ENCODE measurements at places on chromosomes 7 and 10. TPM values are rescaled to one million over a fixed set of nuclear protein-coding genes. Genes with fewer than 3 reads are reported as not detected.

DNA sequence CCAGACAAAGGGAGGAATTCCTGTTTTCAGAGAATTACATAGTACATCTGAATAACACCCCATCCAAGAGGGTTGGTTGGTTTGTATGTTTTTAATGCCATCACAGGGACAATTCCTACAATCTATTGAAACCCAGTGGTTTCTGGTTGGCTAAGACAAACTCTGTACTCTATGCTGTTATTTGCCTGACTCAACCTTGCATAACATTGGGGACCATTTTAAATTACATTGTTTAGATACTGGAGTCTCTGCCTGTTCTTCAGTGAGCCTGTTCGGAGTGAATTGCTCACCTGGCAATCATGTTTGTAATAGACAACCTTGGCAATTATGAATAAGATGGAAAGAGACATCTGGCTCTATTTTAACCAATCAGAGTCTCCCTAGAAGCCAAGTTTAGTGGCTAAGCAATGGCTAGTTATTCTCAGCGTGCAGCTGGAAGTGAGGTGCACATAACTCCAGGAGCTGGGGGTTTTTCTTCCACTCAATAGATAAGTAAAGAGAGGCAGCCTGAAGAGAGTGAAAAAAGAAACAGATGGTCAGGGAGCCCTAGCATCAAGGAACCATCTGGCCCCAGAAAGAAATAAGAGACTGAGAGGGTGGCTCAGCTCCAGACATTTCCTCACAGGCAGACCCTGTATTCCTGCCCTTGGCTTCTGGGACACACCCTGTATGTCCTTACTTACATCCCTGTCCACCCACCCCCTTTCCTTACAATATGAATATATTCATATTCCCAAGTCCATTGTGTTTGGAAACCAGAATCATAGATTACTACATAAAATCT is 21.2 kb upstream of the SLC35G1 start:
- DNase-seq, result no peak

- no peak for DNase-seq
These were observed 4.3 kb upstream of the TRPV6 start for GRCh38 chr7:142889816-142890215.

DNA sequence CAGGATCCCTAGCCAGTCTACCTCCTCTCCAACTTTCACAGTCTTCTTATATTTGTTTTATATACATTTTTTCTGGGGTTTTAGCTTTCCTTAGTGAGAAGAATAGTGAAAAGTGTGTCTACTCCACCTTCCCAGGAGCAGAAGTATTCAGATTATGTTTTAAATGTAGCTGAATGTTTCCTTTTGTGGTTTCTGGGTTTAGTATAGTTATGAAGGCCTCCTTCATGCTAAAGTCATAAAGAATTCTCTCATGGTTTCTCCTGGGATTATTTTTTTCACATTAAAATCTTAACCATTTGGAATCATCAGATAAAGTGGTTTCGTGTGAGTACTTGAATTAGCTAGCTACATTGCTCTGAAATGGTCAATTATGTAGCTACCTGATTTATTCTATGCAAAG is 50.9 kb downstream of the ANKMY2 start:
- no peak for DNase-seq

The PPP1R17 gene
- total RNA-seq, result not detected

DNA sequence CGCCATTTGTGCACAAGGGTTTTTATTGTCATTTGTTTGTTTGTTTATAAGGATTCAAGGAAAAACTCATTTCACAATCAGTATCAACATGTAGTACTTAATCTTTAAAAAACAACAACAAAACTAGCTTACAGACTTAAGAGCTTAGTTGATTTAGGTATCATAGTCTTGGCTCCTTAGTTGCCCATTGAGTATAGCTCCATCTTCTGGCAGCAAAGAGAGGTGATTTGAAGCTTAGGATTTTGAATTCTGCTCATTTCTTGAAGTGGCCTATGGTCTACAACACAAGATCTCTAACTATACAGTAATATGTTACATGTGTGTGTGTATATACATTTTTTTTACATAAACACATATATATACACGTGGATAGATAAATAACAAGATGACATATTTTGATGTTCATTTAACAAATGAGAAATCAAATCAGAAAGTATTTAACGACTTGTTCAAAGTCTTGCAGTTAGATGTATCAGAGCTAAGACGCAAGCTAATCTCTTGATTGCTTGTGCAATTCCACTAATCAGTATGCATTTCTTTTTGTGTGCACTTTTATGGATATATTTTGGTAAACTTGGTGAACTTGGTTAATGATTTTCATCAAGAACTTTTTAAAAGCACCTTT is 307.3 kb downstream of the CAMK1D start:
- DNase-seq, result no peak

DNA sequence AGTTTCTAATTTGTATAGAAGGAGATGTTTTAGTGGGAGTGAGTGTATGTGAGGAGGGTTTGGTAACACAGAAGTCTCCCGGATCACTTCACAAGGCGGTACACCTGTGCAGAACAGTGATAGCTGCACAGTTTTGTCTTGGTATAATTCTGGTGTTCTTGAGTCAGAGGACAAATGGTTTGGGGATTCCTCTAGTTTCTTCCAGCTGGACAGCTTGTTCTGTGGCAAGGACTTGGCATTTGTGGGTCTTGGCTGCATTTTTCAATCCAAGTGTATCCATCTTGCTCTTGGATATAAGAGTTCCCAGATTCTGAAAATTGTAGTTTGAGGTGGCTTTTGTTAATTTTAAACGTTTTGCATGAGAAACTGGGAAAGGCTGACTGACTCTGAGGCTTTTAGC is 135.7 kb downstream of the AHR start:
- DNase-seq, result no peak

DNA sequence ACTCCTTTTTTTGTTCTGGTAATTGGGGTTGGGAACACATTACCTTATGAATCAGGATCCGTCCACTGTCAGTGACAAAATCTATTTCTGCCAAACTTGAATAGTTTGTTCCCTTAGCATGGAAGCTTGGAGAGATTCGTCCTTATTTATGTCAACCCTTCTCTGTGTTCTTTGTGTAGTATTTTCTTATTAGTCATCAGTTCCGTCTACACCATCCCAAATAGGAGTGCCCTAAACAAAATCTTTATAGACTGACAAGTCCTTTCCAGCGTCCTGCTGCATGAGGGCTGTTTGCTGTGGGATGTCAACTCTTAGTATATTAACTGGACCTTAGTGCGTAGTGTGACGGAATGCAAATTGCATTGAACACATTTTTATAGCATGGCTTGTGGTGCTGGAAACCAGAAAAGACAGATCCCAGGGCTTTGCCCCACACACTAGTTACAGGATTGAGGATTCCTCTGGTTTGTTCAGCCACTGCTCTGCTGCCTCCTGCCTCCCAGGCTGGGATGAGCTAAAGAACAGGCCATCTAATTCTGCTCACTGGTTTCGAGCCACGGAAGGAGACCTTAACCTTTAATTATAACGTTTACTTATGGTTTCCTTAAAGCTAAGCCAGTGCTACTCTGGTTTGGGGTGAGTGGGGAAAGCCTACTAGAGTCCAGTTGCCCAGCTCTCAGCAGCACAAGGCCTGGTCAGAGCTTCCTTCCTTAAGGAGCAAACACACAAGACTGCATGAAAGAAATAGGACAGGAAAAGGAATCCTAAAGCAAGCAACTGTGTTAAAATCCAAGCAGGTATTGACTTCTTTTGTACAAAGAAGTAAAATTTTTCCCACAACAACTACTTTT is 194.4 kb downstream of the CCSER2 start:
- no peak for DNase-seq

- DNase-seq, result no peak
These were observed 87.5 kb upstream of the GATAD1 start for GRCh38 chr7:92359801-92360200.

DNA sequence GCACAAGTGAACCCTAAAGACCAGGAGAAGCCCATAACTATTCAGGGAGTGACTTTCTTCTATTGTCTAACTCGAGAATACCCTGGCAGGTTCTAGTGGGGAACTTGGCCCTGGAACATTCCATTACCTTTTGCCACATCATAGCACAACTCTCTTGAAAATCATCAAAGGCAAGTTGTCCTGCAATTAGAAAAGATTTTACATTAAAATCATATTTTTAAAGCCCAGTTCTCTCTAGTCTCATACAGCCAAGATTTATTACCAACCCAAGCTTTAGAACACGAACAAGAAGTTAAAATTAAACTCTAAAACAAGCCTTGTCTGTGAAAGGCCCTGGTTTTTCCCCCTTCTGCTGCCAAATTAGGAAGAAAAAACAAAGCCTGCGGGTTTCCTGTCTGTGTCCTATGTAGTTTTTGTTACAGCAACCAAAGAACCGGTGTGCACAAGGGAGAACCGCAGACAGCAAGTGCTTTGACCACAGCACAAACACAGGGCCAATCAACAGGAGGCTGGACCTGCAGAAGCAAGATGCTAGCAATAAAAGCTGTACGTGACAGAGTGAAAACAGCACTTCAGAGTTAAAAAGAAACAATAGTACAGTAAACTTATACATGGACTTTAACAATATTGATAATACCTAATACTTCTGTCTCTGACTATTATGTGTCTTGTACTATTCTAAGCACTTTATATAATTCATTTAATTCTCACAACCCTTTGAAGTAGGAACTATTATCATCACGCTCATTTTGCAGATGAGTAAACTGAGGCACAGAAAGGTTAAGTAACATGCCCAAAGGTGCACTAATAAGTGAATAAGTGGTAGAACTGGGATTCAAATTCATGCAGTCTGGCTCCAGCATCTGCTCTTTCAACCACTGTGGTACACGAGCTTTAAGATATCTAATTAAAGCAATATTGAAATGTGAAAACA is 65.8 kb downstream of the STK17A start:
- no peak for DNase-seq

DNA sequence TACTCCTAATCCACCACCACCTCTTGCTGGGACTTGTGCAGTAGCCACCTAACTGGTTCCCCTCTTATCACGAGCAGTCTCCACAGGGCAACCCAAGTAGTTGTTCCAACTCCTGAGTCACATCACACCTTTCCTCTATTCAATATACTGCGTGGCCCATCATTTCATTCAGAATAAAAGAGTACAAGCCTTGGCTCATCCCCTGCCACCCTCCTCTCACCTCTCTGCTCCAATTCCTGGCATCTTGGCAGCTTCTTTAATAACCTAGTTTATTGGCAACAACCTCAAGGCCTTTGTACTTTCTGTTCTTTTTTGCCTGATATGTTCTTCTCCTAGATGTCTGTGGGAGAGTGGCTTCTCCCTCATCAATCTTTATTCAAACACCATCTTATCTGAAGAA is 199.4 kb downstream of the KIAA1217 start:
- DNase-seq, result no peak

GRCh38 chr7:21374134-21374533 is 53.7 kb upstream of the SP4 start:
- DNase-seq, result no peak

- DNase-seq, result no peak
These were observed 433.6 kb upstream of the GALNT17 start for GRCh38 chr7:70698219-70698832.

The TUBB8 gene
- not detected for total RNA-seq

DNA sequence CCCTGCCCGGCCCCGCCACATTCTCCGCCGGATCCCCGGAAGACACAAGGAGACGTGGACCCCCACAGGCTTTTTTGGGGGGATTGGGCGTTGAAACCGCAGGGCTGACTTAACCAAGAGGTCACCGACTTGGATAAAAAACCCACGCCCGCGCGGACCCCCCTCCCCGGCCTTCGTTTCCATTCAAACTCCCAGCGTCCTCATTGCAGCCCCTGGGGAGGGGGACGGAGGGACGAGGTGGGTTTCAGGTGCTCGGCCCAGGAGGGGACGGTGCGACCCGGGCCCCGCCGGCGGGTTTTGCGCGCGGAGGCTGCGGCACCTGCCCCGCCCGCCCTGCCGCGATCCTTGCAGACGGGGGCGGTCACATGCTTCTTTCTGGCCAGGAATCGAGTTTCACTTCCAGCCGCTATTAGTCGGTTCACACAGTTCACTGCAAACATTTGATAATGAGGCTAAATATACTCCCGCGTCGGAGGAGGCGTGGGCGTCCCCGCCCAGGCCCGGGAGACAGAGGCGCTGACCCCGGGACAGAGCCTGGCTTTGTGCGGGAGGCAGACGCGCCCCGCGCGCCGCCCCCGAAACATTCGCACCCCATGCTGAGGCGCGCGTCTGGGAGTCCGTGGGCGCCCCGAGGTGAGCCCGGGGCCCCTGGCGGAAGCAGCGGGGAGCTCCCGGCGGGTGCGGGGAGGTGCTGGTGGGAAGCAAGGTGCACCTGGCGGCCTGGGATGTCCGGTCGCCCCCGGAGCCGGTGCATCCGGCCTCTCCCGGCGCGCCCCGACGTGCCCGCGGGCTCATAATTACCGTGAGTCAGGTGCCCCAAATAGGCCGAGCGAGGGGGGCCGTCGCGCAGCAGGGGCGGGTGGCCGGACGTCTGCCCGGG is 2.7 kb upstream of the PDGFA start:
- peak; percentile 79 for DNase-seq

DNA sequence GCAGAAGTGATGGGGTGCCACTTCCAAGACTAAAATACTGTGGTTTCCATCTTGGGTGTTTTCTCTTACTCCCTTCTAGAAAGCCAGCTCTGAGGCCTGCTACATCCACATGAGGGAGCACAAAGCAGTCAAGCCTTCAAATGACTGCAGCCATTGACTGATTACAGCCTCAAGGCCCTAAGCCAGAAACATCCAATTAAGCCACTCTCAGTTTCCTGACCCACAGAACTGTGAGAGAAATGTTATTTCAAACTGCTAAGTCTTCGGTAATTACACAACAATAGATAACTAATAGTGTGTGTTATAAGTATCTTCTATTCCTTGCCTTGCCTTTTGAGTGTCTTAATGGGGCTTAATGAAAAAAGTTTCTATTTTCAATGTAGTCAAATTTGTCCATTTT is 24.8 kb downstream of the BRAF start:
- DNase-seq, result no peak

GRCh38 chr10:71372882-71373495 is 23.7 kb upstream of the CDH23 start:
- no peak for DNase-seq

DNA sequence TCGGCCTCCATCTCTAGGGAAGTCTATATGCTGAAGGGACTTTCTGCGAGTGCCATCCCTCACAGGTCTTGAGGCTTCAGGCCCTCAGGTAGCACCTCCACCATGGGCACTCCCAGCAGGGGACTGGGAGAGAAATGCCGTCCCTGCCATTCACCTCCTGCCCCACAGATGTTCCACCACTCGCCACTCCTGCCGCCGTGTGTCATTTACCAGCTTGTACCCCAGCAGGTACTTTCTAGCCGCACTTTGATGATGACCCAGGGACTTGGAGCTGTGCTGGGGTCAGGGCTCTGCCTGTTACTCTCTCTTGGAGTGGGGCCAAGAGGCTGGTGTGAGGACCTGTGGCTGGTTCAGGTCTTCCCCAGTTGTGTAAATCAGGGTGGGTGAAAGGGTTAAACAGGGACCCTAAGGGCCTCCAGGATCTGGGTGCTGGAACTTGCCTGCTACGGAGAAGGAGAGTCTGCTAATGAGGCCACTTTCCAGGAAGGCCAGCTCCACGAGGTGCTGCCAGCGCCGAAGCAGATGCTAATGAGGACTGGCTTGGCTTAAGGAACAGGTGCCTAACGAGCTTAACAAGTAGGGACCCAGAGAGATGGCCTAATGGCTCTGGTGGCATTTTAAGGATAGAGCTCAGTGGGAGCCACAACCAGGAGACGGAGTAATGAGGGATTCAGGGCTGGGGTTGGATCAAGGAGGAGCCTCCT is 32.4 kb downstream of the CRHR2 start:
- no peak for DNase-seq

GRCh38 chr10:31930856-31931255 is 2.2 kb upstream of the ARHGAP12 start:
- no peak for DNase-seq

Data from left ventricle myocardium superior (tissue), 1 donor.